Right cardiac atrium (tissue), 5 donors: ENCODE measurements at places on chromosomes 12 and 14.

DNA sequence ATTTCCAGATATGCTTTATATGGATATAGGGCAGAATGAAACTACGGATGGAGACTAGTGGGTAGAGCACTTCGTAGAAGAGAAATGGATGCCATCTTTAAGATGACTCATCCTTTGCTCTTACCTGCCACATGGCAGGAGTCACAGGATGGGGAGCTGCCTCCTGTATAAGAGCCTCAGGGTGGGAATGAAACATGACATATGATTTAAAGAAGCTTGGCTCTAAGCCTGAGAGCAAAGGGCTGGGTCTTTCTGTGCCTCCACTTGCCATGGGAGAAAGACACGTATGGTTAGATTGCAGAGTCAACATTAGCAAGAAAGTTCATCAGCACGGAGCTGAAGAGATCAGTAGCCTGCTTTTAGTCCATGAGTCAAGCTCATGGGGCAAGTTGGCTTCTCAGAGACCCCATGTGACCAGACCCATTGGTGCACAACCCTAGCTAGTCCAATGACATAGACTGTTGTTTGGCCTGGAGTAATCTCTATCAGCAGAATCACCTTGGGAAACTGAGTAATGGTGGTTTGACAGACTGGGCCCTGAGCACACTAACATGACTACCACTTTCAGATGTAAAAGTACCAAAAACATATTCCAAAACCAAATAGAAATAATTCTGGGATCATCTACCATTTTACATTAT lies 38.1 kb upstream of the IL22 start:
- DNase-seq = no peak

GRCh38 chr12:29149691-29150281 lies 708 bp downstream of the FAR2 start:
- DNase-seq = peak; percentile 61

GRCh38 chr12:108170164-108170563 lies 41.1 kb downstream of the WSCD2 start:
- DNase-seq = no peak

DNA sequence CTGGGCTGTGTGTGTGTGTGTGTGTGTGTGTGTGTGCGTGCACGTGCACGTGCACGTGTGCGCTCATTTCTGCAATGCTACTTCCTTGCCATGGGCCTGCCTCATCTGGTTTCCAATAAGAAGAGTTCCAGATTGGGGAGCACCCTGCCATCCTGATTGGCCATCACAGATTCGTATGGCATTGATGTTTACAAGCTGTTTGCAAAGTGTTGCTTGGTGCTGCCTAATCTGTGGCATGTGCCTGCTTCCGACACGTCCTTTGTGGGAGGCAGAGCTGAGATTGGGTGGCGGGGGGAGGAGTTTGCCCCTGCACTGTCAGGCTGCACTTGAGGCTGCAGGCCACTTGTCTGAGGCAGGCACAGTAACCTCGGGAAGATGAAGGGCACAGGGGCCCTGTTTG lies 39.2 kb downstream of the SAMD4A start:
- DNase-seq = peak; percentile 65

- DNase-seq = no peak
Observed at GRCh38 chr14:37698840-37699777, 103.7 kb downstream of the TTC6 start.

GRCh38 chr12:102948941-102949352 lies 8.5 kb upstream of the ASCL1 start:
- no peak for DNase-seq

DNA sequence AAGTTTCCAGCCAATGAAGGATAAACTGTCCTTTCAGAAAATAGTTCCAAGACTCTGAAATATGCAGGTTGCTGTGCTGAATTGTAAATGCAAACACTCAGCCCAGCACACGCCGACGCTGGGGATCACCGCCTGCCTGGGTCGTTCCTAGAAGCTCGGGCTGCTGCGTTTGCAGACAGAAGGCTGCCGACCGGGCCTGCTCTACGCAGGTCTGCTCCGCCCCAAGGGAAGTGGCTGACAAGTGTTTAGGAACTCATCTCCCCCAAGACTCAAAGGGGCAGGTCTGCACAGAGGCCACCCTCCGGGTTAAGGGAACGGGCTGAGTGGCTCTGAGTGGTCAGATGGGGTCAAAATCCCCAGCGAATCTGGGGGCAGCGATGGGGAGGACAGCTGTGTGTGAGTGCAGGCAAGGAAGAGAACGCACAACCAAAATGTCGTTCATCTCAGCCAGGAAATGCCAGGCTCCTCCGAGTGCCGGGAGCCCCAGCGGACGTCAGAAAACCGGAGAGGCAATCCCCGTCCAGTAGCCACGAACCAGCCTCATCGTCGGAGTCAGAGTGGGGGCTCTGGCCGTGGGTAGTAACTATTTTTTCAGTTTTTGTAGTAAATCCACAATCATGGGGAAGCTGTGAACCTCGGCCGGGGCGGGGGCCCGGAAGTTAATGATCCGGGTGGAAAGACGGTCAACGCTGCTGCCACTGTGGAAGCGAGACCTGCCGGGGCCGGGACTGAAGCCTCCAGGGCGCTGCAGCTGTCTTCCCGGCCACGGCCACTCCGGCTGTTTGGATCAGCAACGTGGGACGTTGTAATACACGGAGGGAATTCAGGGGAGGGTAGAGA lies 6.0 kb downstream of the GALNT9 start:
- peak; percentile 36 for DNase-seq

DNA sequence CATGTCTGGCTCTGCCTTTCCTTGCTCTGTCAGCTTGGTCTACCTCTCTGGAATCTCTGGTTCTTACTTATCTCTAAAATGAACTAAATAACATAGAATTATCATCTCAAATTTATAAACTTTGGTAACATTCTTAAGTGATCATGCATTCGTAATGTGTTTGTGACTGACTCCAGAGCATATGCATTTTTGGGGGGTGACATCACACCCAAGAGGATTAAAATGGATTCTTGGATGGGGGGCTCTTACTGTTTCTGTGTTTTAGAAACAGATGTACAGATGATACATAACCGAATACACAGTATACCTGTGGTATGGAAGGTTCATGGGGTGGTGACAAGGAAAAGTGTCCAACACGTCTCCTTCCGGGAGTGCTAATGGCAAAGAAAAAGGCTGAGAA lies 1162.1 kb downstream of the VRK1 start:
- no peak for DNase-seq

GRCh38 chr14:60247994-60248696 lies 876 bp upstream of the PPM1A start:
- peak; percentile 93 for DNase-seq

DNA sequence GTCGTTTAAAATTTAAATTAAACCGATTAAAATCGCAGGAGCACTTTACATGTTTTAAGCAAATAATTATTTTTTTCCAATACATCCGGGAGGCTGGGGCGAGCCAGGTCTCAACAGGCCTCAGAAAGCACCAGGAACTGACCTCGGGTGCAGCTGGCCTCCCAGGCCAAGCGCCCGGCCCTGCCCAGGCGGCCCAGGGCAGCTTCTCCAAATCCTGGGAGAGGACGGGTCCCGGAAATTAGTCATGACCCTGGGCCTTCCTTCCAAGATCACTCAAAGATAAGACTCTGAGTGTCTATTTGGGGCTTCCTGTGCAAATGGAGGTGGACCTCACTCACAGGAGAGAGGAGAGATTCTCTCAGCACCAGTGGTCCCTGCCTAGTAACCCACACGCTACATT lies 177.1 kb downstream of the BCL11B start:
- DNase-seq = no peak

DNA sequence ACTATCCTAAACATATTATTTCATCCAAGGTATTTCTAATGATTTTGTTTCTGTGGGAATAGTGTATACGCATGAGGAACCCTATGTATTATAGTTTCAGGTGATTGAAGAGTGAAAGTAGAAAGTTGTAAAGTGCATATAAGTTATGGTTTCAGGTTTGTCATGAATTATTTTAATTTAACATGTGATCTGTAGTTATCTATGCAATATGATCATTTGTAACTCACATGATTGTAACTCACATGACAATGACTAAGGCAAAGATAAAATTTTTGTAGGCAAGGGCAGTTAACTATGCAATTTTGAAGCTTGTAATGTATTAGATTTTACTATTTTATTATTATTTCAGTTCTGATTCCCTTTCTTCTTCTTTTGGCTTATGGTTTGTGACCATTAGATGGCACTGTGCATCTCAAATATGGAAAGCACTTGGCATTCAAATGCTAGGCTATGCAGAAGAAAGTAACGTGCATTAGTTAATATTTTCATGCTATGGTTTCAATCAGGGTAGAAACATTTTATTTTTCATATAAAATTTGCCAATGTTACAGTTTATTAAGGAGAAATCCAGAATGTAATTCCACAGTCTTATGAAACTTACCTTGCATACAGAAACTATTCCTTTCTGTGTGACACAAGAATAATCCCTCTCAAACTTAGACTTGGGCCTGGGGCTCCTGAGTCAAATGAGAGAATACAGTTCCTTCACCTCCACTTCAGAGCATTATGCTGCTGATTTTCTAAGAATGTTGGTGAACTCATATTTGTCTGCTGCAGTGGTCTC lies 15.8 kb upstream of the TMEM30B start:
- DNase-seq = no peak
